ENCODE measurements at places on chromosomes 12 and 14.

DNA sequence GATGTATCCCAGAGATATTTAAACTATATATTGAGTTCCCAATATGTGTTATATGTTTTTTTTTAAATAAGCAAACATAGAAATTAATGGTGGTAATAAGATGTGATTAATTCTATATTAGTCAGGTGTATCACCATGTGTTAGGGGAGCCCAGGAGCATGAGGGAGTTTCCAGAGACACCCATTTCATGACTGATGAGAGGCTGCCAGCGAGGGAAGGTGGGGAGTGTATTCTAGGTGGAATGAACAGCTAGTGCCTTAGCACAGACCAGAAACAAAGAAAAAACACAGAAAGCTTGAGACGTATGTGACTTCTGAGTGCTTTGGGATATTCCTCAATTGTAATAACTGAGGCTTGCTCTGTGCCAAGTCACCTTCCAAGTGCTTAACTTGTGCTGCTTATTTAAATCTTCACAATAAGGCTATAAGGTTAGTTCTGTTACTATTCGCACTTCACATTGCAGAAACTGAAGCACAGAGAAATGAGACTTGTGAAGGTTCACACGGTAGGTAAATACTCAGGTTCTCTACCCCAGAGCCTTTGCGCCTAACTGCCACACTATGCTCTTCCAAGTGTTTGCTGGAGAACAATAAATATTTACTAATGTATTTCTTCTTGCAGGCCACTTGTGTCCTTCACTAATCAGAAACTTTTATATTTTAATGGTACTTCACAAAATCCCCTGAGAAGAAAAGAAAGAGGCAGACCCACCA lies 17.9 kb upstream of the MGP start:
- no peak for DNase-seq

- DNase-seq = peak; percentile 80
These were observed 775 bp downstream of the GABARAPL1 start for GRCh38 chr12:10213168-10214135.

- no peak for DNase-seq
These were observed 113.8 kb downstream of the BCL11B start for GRCh38 chr14:99158150-99158549.

- DNase-seq = no peak
These were observed 86.6 kb downstream of the PPP1R12A start for GRCh38 chr12:79848339-79848738.

GRCh38 chr12:5232291-5232690 lies 188.6 kb downstream of the KCNA5 start:
- no peak for DNase-seq

- no peak for DNase-seq
These were observed 1.6 kb downstream of the CRADD start for GRCh38 chr12:93678779-93679178.

DNA sequence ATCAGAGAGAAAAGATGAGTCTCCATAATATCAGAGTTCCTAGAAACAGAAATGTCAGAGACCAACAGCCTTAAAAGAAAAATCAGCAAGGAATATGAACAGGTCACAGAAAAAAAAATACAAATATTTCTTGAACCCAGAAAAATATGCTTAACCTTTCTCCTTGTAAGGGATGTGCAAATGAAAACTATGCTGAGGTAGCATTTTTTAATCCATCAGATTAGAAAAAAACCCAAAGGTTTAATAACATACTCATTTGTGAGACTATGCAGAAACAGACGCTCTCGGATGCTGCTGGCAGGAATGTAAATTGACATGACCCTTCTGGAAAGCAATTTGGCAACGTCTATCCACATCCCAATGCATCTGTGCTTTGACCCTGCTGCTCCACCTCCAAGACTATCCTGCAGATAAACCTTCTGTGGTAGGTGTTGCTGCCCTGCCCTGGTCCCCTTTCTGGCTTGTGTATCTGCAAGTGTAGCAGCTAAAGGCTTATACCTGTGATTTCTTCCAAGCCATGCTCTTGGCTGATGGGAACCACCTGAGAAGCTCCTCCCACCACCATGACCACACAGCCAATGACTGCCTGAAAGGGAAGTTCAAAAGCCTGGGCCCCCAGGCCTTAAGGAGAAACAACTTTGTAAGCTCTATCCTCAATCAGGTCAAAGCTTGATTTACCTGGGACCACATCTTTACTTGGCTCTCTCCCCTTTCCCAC lies 49.4 kb downstream of the LTBP2 start:
- DNase-seq = no peak

GRCh38 chr14:45610318-45610717 lies 357.3 kb upstream of the MIS18BP1 start:
- DNase-seq = no peak

GRCh38 chr12:69610126-69610525 lies 581 bp downstream of the LRRC10 start:
- DNase-seq = no peak

All from posterior cingulate gyrus (tissue), 11 donors.